ENCODE measurements at places on chromosomes 3 and 15.

- DNase-seq, result no peak
These were observed 293.9 kb downstream of the TUSC7 start for GRCh38 chr3:117003501-117003900.

DNA sequence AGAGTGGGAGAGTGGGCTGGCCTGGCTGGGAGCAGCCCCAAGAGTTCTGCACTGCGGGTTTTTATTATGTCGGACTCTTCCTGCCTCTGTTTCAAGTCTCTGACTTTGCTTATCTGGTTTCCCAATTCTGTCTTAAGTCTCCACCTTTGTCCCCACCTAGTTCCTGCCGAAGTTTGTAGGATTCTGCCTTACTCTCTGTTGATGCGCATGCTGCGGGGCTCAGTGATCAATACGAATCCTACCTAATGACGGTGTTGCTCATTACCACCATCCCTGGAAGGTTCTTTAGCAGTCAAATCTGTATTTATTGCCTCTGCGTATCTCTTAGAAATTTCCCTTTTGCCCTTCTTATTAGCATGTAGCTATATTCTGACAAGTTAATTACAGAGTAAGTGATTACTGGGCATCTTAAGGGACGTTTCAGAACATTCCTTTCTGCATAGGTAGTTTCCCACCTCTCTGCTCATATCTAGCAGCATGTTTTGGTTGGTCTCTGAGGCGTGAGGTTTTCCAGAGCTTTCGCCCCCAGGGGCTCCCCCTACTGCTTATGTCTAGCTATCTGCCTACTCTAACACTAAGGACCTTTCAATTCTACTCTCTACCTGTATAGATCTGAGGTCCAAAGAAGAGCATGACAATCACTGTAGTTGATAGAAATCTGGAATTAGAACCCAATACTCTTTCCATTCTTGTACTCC, 236.0 kb upstream of the EIF1B start:
- no peak for DNase-seq

- DNase-seq, result no peak
These were observed 111.5 kb downstream of the PDZRN3 start for GRCh38 chr3:73513260-73513659.

GRCh38 chr15:52787549-52788098, 2.5 kb downstream of the ONECUT1 start:
- DNase-seq, result no peak

DNA sequence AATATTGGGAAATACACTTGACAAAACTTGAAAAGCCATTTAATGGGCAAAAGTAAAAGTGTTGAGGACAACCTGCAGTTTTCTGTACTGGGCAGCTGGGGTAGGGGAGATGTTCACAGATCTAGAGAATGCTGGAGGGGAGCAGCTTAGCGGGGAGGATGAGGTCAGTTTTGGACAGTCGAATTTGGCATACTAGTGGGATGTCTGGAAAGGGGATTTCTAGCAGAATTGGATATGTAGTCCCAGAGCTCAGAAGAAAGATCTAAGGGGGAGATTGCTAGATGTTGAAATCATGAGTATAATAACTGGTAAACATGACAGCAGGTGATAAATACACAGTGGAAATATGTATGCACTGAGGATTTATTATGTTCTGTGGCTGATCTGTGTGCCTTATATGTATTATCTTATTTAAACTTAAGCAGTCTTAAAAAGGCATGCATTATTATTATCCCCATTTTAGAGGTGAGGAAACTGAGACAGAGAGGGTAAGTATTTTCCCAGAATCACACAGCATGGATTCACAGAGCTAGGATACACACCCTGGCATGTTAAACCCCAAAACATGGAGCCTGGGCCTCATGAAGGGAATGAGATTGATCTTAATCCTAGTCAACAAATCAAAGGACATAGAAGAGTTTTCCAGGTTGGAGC, 42.7 kb downstream of the TLNRD1 start:
- DNase-seq, result no peak

DNA sequence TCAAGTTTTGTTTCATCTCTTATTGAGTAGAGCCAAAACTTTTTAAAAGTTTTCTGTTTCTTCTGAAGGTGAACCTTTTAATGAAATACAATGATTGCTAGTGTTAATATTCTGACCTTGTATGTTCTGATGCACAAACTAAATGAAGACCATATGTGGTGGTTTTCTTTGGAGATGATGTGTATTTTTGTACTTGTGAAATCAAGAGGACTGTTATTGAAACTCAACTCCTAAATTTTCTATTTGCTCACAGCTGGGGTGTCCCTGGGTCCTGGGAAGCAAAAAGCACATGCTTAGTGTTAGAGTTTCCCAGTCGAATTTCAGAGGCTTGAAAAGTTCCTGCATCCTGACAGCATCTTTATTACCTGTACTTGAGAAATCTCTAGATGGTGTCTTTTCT, 1185.8 kb upstream of the ALCAM start:
- DNase-seq, result no peak

DNA sequence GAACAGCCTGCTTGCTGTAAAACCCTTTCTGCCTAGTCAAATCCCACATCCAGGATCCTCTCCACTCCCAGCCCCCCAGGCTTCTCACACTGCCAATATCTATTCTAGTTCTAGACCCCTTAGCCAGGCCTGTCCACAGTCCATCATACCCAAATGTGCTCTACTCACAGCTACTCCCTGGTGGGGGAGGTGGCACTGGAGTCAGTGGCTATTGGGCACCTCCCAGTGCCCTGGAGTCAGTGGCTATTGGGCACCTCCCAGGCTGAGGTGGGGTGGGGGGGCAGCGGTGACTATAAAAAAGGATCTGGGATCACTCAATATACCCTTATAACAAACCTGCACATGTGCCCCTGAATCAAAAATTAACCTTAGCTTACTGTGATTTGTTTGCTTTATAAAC, 773 bp upstream of the DISP2 start:
- DNase-seq, result no peak

DNA sequence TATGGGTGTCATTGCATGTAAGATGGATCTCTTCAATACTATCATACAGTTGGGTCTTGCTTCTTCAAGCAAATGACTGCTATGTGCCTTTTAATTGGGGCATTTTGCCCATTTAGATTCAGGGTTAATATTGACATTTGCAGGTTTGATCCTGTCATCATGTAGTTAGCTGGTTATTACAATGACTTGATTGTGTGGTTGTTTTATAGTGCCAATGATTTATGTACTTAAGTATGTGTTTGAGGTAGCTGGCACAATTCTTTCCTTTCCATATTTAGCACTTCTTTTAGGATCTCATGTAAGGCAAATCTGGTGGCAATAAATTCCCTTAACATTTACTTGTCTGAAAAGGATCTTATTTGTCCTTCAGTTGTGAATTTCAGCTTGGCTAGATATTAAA, 267.5 kb downstream of the VGLL3 start:
- DNase-seq, result peak; percentile 79

DNA sequence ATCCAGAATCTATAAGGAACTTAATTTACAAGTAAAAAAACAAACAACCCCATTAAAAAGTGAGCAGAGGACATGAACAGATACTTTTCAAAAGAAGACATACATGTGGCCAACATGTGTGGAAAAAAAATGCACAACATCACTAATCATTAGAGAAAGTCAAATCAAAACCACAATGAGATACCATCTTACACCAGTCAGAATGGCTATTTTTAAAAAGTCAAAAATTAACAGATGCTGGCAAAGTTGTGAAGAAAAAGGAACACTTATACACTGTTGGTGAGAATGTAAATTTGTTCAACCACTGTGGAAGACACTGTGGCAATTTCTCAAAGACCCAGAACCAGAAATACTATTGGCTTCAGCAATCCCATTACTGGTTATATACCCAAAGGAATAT, 830.0 kb upstream of the ALCAM start:
- no peak for DNase-seq
